ENCODE measurements at places on chromosomes 11 and 22. TPM values are rescaled to one million over a fixed set of nuclear protein-coding genes. Genes with fewer than 3 reads are reported as not detected.
A peak's percentile ranks its signal among the peaks of the same experiment; 100 is the strongest.

DNA sequence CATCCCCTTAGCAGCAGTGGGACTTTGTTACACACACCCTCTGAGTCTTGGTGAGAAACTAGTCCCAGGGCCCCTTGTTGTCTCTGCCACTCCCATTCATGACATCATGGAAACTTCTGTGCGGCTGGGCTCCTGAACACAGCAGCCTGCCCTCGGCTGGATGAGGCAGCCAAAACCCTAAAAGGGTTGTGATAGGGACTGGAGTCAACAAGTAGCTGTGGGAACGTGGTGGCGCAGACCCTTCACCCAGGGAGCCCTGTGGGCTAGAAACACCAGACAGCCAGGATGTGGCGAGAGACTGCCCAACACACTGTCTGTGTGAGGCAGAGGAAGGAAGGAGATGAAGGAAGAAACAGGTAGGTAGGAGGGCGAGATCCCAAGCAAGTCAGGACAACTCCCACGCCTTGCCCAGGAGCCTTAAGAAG is 3.9 kb downstream of the CD3D start:
- no peaks in the 10 kb centered on the region for H3K27me3 ChIP-seq
- H3K4me1 ChIP-seq = no peaks in the 10 kb centered on the region
- H3K36me3 ChIP-seq = no peaks in the 10 kb centered on the region
- peak; percentile 63 for DNase-seq
- H3K4me3 ChIP-seq = no peak overlapping the region
- peak overlapping the region; percentile 44 for H3K27ac ChIP-seq

- H3K27ac ChIP-seq = no peak overlapping the region
- H3K36me3 ChIP-seq = peaks cover under 1% of the 10 kb centered on the region
- H3K4me1 ChIP-seq = no peaks in the 10 kb centered on the region
- no peak overlapping the region for H3K4me3 ChIP-seq
Observed at GRCh38 chr11:66529069-66529468, 16.8 kb downstream of the ZDHHC24 start.

GRCh38 chr11:110919241-110919922 is 207.1 kb upstream of the ARHGAP20 start:
- H3K36me3 ChIP-seq = no peaks in the 10 kb centered on the region
- no peak overlapping the region for H3K4me3 ChIP-seq
- no peak for DNase-seq
- no peaks in the 10 kb centered on the region for H3K27me3 ChIP-seq

The SPTBN2 gene
- total RNA-seq = 15.2 TPM

DNA sequence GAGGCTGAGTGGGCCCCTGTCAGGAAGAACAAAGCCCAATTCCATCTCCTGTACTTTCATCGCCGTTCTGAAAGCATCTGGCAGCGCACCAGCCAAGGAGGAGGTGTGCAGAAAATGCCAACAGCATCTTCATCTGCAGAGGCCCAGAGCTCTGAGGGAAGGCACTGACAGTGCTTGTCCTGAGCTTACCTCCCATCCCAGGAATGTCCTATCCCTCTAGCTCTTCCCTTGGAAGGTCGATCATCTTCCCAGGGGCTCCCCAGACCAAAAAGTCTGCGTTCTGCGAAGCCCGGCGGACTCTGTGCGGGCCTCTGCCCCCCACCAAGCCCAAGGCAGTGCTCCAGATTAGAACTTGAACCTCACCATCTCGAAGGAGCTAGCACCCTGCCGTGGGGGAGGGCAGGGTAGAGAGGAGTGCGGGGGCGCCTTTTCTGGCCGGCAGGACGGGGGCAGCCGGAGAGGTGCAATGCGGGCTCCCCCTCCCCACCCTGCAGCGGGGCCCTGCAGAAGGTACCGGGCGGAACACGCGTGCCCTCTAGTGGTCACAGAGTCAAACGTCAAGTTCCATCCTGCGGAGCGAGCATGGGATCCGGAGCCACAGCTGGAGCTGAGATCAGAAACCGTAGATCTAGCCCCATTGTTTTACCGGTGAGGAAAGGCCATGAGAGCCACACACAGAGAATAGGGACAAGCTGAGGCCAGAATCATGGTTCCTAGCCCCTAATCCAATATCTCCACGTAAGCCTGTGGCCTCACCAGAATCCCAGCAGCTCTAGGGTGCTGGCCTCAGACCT is 5.0 kb downstream of the SCN2B start:
- H3K4me1 ChIP-seq = peaks cover 25% of the 10 kb centered on the region
- no peak overlapping the region for H3K4me3 ChIP-seq
- peak; percentile 74 for DNase-seq

The FJX1 gene
- total RNA-seq = 2.6 TPM

Measured in upper lobe of left lung (tissue), 6 donors.